Mucosa of gallbladder (tissue), 1 donor: ENCODE measurements at places on chromosomes 13 and 19. TPM values are rescaled to one million over a fixed set of nuclear protein-coding genes. Genes with fewer than 3 reads are reported as not detected.

DNA sequence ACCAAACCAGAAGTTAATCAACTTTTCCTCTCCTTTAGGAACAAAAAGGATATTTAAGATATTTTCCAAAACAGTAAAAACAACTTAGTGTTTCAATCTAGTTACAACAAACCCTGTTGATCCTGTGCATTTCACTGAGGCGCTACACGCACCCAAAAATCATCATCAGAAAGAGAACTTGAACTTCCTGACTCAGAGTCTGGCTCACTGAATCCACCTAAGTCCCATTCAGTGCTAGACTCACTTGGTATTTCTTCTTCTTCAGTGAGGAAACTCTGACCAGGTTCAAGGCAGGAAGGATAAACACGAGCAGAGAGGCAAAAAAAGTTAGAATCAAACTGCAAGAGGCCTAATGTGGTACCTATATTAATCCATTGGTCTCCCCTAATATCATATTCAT lies 2.2 kb downstream of the KBTBD6 start:
- no peak for DNase-seq

- DNase-seq = no peak
Observed at GRCh38 chr13:97548711-97549110, 114.7 kb downstream of the RAP2A start.

- peak; percentile 35 for DNase-seq
Observed at GRCh38 chr19:1773184-1773583, 19.9 kb downstream of the ONECUT3 start.

DNA sequence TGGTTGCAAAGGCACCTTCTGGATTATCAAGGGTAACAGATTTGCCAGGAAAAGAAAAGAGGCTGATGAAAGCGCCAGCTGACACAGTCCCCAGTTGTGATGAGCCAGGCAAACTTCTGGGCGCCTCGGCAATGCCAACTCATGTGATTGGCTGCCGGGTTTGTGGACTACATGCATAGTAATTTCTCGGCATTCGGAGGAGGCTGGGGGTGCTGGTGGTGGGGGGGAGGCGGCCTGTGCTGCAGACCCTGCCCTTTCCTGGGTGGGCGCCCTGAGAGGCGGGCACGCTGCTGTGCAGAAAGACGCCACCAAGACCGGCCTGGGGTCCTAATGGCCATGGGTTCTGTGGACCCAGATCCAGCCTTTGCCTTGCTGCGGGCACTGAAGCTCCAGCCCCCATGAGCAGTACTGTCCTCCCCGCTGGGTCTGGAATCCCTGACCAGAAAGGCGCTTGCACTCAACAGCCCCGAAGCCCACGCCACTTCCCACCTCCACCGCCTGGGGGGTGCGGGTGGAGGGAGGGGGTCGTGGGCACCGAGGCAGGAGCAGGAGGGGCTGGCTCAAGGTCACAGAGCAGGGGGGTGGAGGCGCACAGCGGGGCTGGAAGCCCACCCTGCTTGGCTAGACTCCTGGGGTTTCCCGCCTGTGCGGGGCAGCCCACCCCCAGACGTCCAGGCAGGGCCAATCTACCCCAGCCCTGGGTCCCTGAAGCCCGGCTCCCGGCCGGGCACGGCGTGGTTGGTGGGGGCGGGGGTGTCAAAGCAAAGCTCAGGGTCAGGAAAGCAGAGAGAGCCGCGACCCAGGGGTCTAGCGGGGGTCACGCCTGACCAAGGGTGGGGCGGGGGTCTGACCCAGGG lies 1.0 kb downstream of the DIRAS1 start:
- DNase-seq = no peak

DNA sequence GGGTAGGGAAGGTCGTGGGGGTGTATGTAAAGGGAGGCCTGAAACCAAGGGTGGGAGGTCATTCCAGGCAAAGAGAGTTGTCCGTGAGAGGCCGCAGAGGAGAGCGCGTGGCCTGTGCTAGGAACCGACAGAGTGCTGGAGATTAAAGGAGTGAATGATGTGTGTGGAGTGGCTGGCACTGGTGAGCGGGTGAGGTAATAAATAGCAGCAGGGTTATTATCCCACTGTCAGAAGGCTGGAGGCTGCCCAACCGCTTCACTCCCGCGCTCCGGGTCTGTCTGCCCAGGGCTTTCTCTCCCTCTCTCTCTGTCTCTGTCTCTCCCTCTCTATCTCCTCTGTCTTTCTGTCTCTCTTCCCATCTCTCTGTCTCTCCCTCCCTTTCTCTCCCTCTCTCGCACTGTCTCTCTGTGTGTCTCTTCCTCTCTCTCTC lies 17.4 kb downstream of the ZNF579 start:
- DNase-seq = peak; percentile 61

GRCh38 chr19:2288818-2289713 lies 7.1 kb upstream of the PEAK3 start:
- no peak for DNase-seq

DNA sequence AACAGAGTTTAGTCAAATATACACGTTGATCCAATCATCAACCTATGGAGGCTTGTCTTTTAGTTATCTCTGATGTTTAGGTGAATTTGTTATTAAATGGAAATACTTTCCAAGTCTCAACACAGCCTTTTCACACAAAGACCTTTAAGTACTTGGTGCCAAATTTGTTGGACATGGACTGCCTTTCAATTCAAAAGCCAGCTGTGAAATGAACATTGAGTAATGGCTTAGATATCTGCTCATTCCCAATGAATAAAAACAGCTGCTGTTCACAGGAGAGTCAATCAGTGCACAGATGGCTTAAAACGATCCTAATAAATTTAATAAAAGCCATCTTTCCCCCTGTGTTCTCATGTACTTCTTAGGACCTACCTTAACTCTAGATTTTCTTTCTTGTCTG lies 19.9 kb upstream of the DHRS12 start:
- no peak for DNase-seq

DNA sequence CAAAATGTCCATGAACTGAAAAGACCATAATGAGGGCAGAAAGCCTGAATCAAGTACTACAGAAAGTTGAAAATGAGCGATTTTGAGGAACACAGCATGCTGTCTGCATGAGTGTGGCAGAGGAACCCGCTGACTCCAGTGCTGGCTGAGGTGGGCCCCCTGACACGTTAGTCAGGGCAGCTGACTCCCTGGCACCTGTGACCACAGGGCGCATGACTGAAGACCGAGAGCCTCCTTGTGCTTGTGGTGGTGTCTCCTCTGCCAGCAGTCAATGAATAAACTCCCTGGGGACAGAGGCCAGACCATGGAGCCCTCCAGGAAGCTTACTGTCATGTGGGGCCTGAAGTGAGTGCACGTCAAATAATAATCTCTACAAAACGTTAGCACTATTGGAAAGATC lies 38.4 kb upstream of the VSTM2B start:
- peak; percentile 7 for DNase-seq

- DNase-seq = no peak
Observed at GRCh38 chr13:77861741-77862140, 56.9 kb downstream of the EDNRB start.

DNA sequence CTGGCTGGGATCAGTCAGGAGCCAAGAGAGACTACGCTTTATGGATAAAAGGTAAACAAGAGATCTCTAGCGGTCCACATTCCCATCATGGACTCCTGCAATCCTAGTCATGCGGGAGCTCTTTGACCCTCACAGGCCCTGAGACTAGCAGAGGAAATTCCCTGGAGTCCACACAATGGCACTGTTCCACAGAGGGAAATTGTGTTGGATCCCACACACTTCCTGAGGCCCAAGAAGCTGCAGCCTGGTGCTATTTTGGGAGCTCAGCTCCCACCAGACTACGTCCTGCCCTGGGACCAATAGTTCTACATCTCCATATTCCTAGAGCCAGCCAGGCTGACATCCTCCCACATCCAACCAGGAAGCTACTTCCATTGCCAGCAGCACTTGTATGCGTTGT lies 2358.4 kb downstream of the PCDH9 start:
- DNase-seq = no peak

DNA sequence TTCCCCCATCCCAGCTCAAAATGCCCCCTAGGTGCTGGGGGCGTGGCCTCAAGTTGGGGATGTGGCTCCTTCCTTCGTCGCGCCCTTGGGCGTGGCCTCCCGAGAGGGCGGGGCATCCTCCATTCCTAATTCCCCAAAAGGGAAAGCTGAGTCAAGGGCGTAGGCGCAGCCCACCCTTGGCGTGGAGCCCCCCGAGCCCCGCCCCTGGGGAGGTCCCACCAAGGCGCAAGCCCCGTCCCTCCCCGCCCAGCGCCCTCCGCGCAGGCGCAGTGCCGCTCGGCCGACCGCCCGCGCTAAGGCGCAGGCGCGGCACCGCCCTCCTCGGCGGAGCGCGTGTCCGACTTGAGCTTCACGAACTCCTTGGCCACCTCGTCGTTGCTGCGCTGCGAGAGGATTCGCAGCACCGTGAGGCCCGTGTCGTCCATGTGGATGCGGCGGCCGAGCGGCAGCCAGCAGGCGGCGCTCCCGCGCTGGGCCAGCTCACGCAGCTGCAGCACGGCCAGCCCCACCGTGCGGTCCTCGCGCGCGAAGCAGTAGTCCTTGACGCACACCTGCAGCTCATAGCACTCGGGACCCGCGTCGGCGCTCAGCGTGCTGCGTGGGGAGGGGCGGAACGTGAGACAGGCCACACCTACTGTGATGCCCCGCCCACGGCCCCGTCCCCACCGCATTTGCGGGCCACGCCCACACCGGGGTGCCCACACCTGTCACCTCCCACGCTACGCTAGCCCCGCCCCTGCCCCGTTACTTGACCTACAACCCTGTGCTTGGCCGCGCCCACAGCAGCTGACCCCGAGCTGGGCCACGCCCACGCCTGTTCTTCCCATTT lies 50.5 kb downstream of the COLGALT1 start:
- DNase-seq = peak; percentile 56

- DNase-seq = no peak
Observed at GRCh38 chr13:112256716-112257494, 119.2 kb upstream of the SPACA7 start.

DNA sequence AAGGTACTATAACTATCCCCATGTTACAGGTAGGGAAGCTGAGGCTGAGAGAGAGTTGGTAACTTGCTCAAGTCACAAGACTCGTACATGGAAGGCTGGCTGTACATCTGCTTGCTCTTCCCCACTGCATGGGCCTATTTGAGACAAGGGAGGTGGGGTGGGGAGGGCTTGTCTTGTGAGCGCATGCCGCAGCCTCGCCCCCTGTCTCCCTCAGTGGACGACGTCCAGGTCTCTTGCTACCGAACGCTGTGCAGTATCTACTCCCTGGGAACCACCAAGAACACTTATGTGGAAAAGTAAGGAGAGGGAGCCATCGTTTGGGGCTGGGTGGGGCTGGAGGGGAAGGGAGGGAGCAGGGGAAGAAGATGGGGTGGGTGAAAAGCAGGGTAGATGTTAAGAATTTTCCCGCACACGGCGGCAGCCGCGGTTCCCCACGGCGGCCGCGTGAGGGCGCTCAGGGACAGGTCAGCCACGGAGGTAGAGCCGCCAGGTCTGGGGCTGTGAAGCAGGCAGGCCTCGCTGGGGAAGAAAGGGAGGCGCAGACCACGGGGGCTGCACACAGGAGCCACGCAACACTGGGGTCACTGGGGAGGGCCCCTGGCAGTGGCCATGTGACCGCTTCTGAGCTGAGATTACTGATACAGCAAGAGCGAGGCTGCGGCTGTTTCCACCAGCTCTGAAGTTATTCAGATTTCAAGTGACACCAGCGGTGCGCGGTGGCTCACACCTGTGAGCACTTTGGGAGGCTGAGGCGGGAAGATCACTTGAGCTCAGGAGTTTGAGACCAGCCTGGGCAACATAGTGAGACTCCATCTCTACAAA lies 81.5 kb downstream of the RYR1 start:
- DNase-seq = peak; percentile 61

GRCh38 chr13:66410314-66410713 lies 819.8 kb downstream of the PCDH9 start:
- DNase-seq = no peak

GRCh38 chr19:37977992-37978391 lies 71.0 kb downstream of the SIPA1L3 start:
- DNase-seq = no peak

DNA sequence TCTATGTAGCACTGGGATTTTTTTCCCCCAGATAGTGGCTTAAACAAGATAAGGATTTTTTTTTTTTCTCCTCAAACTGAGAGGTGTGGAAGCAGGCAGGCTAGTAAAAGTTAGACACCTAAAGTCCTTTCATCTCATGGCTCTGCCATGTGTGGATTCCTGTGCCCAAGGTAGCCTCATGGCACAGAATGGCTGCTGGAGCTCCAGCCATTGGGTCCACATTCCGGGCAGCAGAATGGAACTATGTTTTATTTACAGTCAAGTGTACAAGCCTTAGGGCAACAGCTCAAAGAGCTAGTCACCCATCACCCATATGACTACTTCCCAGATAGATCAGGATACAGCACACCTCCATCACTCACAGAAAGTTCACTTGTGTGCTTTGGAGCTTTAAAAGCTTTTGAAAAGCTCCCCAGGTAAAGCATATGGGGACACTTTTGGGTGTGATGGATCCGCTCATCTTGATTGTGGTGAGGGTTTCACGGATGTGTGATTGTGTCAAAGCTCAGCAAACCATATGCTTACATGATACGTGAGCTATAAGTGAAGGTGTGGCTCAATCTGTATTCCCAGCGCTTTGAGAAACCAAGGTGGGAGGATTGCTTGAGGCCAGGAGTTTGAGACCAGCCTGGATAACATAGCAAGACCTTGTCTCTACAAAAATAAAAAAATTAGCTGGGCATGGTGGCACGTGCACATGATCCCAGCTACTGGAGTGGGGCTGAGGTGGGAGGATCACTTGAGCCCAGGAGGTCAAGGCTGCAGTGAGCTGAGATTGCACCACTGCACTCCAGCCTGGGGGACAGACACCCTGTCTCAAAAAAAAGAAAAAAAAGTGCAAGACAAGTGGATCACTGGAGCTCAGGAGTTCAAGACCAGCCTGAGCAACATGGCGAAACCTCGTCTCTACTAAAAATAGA lies 18.1 kb downstream of the PGLS start:
- DNase-seq = no peak

DNA sequence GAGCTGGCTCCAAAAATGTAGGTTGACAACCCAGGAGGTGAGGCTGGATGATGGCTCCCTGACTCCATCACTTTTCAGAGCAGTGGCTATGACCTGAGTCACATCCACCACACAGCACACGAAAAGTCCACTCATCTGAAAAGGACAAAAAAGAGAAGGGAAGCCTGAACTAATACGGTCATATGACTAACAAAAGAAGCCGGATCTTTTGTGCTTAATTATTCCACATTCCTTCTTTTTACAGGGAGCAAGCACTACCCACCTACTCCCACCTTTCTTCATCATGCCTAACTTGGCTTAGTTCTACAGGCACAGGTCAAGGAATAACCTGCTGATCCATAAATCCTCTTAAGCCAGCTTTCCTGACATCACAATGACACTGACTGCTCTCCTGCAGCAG lies 601.3 kb upstream of the MIR17HG start:
- DNase-seq = no peak

GRCh38 chr13:38657191-38657590 lies 29.7 kb upstream of the FREM2 start:
- no peak for DNase-seq

- peak; percentile 65 for DNase-seq
Observed at GRCh38 chr19:14556662-14557188, 15.1 kb downstream of the NDUFB7 start.

GRCh38 chr13:105037110-105037509 lies 1498.4 kb downstream of the EFNB2 start:
- DNase-seq = no peak

KASH5 gene
- not detected for total RNA-seq

LHB gene
- total RNA-seq = not detected

NMRK2 gene
- not detected for total RNA-seq

SYCN gene
- total RNA-seq = 1.1 TPM

FBN3 gene
- total RNA-seq = 0.09 TPM

KL gene
- 1.8 TPM for total RNA-seq

CNFN gene
- 1.9 TPM for total RNA-seq

ZNF284 gene
- total RNA-seq = 3.7 TPM
